Activated CD4-positive, alpha-beta T cell treated with anti-CD3 and anti-CD28 coated beads for 4 hours (primary cell): ENCODE measurements at places on chromosomes 4 and X.
A peak's percentile ranks its signal among the peaks of the same experiment; 100 is the strongest.

GRCh38 chrX:47632666-47633065 lies 2.9 kb upstream of the CFP start:
- DNase-seq, result no peak

- DNase-seq, result no peak
These were observed 18.8 kb upstream of the DSPP start for GRCh38 chr4:87589531-87589930.

GRCh38 chrX:21193196-21193595 lies 181.0 kb upstream of the CNKSR2 start:
- no peak for DNase-seq

GRCh38 chr4:177393236-177393635 lies 49.0 kb downstream of the AGA start:
- DNase-seq, result no peak

DNA sequence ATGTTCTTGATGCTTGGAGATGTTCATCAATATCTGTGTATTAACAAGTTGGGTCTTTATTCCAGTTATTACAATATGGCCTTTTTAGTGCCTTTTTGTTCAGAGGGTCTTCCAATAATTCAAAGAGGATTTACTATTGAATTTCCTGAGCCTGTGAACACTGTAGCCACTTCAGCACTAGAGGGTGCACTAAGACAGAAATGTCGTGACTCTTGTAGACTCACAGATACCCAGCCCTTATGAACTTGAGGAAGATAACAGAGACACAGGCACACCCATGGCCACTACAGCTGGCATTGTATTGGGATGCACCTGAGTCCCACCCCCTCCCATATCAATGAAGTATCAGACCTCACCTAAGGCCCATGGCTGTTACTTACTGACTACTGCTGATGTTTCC lies 54.4 kb upstream of the ACTRT1 start:
- no peak for DNase-seq

GRCh38 chrX:69083361-69083760 lies 81.9 kb downstream of the PJA1 start:
- DNase-seq, result no peak

- peak; percentile 25 for DNase-seq
These were observed 37.4 kb upstream of the SMIM10L2A start for GRCh38 chrX:135384161-135384836.

GRCh38 chr4:106312377-106312776 lies 3.6 kb downstream of the TBCK start:
- DNase-seq, result no peak

DNA sequence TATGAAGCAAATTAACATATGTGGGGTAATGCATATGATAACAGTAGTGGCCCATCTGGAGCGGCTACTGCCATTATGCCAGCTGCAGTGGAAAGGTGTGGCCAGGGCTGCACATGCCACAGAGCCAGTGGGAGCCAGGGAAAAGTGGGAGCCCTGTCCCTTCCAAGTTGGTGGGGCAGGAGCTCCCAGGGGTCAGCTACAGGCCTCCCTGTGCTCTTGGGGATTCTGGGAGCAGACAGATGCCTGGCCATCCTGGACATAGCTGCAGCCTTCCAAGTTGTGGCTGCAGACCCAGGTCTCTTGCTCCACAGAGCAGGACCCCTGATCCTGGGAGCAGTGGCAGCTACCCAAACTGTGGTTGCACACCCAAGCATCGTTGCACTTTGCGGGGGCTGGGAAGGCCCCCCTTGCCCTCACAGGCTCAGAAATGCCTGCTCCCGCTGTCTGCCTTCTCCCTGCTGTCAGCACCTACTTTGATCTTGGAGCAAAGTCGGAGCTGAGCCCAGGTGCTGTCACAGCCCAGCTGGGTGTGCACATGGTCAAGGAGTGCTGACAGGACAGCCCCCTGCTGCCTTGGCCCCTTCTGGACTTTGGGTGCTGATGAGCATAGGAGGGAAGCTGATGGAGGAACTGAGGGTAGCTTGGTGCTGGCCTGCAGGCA lies 67.8 kb downstream of the NAA11 start:
- no peak for DNase-seq

DNA sequence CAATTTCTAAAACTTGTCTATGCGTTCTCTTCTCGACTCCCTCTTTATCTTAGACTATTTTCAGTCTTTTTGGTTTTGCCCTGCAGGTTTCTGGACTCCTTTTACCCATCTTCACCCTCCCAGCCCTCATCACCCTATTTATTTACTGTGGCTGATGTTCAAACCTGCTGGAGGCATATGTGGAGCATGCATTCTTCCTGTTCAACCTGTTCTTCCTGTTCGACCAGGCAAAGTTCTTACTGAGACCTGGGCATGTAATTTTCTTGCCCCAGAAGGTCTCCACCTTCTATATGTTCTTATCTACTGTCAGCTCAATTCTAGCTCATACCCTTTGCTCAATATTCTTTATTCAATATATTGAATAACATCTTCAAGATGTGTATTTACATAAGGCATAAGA lies 69.4 kb upstream of the AGA start:
- DNase-seq, result no peak

DNA sequence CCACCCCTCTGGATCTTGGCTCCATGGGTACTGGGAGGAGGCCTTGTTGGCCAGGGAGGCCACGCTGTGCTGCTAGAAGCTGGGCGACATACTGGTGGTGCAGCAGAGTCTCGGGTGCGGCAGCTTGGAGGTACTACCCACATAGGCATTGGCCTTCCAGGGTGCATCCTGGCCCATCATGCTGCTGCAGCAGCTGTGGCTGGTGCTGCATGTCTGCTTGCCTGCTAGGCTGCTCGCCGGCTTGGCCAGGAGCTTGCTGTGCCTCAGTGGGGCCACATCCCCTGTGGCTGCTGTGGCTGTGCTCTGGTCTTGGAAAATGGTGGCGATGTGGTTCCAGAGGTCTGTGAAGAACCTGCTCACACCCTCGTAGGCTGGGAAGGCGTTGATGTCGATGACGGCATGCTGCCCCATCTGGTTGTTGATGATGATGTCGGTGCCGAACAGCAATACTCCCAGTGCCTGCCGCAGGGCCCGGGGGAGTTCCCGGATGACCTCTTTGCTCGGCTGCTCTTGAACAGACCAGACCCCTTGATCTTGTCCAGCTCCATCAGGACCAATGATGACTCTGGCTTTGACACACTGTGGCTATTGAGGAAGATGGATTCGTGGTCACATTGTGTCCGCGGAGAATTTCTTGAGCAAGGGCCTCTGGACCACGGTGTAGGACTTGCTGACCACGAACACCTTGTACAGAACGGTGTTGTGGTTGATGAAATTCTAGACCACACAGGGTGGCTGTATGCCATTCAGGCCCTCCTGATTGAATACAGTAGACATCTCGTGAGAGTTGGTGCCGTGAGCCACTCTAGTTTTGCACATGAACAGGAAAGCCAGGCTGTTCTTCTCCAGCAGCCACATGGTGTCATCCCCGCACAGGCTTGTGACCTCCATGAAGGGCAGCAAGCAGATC lies 11.8 kb downstream of the RBM10 start:
- DNase-seq, result no peak

DNA sequence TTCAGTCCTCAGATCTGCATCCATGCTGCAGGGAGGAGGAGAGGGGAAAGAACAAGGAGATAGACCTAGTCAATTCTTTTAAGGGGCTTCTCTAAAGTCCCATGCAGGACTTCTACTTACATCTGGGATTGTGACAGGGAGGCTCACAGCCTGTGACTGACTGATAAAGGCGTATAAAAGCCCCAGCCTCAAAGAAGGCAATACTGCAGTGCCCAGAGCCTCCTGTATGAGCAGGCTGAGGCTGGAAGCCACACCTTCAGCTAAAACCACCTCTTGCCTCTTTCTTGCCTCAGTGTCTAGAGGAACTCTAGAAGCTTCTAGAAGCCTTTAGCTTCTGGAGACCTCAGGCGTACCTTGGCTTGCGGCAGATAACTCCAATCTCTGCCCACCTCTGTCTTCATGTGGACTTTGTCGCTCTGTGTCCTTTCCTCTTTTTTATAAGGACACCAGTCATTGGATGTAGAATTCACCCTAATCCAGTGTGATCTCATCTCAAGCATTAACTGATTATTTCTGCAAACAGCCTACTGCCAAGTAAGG lies 6.0 kb upstream of the ZCCHC4 start:
- DNase-seq, result no peak

DNA sequence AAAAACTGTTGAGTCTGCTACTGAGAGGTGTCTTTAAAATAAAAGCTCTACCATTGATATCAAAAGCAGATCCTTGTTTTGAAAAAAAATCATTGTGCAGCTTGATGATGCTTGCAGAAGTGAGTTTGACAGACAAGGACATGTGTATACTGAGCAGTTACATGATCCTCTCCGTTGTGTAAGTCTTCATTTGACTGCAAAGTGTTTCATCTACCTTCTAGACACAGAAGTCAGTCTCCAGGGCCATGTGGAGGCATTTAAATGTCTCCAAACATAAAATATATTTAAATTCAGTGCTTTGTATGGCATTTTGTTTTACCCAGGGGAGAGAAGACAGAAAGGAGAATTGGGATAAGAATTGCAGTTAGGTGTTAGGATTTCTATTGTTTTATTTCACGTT lies 107.8 kb upstream of the MYOZ2 start:
- DNase-seq, result no peak

- no peak for DNase-seq
These were observed 74.8 kb downstream of the COX18 start for GRCh38 chr4:72994670-72995069.
